ENCODE measurements at places on chromosomes 3 and 15. TPM values are rescaled to one million over a fixed set of nuclear protein-coding genes. Genes with fewer than 3 reads are reported as not detected.
A peak's percentile ranks its signal among the peaks of the same experiment; 100 is the strongest.

- DNase-seq: no peak
These were observed 48.5 kb upstream of the TRA2B start for GRCh38 chr3:185986198-185986777.

GRCh38 chr3:24387493-24387892 is 107.2 kb downstream of the THRB start:
- DNase-seq: no peak

DNA sequence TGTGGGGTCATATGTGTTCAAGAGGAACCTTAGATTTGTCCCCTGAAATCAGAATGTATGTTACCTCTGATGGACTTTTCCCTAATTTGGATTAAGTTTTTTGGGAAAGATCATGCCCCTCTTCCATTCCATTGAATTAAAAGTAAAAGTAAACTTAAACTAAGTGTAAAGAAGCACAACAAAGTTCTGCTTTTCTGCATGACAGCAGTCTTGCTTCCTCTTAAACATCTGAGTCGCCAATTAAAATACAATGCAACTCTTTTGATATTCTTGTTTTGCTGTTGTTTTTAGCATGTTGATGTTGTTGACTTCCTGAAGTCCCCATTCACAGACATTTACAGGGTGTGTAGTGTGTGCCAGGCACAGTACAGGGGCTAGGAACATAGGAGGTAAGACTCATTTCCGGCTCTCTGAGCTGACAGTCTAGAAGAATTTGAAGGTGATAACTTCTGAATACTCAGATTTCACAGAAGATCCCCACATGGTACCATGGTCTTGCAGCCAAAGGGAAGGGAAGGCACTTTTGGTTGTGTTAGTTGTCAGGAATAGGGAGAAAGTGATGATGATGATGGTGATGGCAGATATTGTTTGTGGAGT is 45.0 kb downstream of the USP13 start:
- DNase-seq: no peak

- no peak for DNase-seq
These were observed 6.7 kb downstream of the CAPN3 start for GRCh38 chr15:42365921-42366550.

GRCh38 chr15:63499175-63499549 is 5.2 kb upstream of the USP3 start:
- DNase-seq: no peak

- DNase-seq: no peak
These were observed 901.1 kb downstream of the TBL1XR1 start for GRCh38 chr3:176296066-176296597.

DNA sequence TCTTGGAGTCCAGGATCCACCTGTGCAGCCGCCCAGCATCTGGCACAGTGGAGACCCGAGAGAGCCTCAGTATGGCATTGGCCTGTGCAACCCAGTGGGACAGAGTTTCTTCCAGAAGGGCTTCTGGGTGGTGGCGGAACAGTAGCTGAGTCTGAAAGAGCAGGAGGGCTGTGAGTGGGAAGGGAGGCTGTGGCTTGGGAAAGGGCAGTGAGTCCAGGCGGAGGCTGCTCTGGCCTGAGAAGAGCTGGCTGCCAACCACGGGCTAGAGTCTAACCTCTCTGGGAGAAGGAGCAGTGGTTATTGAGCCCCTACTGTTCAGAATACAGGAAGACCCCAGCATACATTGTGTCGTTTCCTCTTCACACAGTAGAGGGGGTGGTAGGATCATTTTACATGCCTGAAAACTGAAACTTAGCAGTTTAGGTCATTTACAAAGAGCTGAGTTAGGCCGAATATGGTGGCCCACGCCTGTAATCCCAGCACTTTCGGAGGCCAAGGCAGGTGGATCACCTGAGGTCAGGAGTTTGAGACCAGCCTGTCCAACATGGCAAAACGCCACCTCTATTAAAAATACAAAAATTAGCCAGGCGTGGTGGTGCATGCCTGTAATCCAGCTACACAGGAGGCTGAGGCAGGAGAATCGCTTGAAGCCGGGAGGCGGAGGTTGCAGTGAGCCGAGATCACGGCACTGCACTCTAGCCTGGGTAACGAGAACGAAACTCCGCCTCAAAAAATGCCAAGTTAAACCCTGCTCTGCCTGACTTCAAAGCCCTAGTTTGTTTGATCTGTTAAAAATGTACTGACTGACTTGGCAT is 3.2 kb downstream of the AEN start:
- DNase-seq: no peak

- no peak for DNase-seq
These were observed 251.7 kb downstream of the GABRB3 start for GRCh38 chr15:26521130-26521529.

GRCh38 chr3:46008058-46008457 is 12.4 kb upstream of the FYCO1 start:
- DNase-seq: no peak

DNA sequence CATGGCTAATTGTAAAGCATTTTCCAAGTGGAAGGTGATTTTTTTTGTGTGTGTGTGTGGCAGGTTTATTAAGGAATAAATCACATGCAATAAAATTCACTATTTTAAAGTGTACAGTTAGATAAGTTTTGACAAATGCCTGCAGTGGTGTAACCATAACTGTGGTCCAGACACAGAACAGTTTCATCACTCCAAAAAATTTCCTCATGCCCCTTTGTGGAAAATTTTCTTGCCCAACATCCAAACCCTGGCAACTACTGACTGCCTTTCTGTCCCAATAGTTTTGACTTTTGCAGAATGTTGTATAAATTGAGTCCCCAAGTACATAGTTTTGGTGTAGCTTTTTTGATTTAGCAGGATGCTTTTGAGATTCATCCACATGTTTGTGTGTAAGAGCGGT is 135.1 kb upstream of the KLHL25 start:
- no peak for DNase-seq

DNA sequence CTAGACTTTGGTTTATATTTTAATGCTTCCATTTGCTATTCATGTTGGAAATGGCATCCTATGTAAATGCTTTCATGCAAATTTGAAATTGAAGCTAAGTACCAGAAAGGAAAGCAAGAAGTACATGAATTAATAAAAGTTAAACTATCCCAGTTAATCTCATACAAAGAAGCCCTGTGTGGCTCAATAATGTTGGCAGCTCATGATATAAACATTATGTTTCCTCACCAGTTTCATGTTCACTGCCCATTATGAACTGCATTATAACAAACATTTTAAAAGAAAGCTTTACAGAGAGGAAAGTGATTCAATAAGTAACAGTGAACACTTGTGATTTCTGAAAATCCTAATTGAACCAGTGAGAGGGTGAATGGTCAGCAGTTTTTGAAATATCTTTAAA is 62.9 kb upstream of the ROBO2 start:
- no peak for DNase-seq

DNA sequence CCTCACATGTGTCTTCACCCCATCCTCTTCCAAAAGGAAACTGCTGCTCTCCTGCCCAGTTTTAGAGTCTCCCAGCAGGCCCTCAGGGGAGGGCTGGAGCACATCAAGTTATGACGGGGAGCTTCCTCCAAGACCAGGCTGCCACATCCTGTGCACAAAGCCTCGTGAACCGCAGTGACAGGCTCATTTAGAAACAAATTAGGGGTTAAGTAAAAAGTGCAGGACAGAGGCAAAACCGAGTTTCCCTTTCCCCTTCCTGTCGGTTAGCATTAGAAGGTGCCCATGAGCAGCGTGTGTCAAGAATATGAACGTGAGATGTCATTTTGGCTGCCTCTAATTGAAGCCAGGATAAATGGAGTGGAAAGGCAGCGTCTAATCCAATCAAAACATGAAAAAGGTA is 199.7 kb downstream of the ARRDC4 start:
- no peak for DNase-seq

DNA sequence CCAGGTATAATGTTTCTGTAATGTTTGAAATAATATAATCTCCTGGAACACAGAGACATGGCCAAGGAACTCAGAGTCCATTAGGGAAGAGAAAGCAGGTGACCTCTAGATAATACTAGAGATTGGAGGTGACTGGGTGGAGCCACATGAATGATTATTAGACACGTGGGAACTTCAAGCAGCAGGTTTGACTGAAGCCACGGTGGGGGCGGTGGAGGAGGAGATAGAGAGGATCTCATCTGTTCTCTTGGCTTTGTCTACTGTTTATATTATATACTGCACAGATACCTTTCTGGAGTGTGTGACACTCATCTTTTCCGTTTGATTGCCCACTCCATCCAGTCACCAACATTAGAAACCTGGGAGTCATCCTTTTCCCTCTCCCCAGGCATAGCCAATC is 33.7 kb downstream of the KIF7 start:
- DNase-seq: no peak

- DNase-seq: no peak
These were observed 224.4 kb downstream of the RYR3 start for GRCh38 chr15:33535135-33535534.

GRCh38 chr3:54712539-54712938 is 215.3 kb downstream of the LRTM1 start:
- no peak for DNase-seq

- DNase-seq: peak; percentile 51
These were observed 61.7 kb downstream of the SIDT1 start for GRCh38 chr3:113594066-113594465.

DNA sequence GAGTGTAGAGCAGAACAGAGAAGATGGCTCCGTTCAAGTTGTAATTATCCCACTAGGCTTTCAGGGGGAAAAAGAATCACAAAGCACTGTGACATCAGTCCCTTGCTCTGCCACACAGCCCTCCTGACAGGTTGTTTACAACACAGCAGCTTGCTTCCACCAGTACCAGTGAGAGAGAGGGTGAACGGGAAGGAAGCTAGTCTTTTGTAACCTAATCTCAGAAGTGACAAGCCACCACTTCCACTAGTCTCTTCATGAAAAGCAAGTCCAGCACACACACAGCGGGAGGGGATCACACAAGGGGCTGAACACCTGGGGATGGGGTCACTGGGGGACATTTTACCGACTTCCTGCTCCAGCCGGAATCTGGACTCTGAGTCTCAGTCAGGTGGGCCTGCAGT is 86.3 kb downstream of the FAM81A start:
- no peak for DNase-seq

DNA sequence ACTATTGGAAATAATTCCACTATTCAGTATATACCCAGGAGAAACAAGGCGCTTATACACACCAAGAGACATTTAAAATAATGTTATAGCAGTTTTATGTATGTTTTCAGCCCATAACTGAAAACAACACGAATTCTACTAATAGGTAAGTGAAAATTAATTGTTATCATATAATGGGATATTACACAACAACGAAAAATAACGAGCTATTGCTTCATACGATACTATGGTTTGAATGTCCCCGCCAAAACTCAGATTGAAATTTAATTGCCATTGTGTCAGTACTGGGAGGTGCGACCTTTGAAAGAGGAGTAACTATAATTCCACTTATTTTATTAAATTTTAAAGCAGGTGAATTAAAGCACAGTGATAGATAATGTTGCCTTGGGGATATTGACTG is 4.0 kb upstream of the CSRNP1 start:
- DNase-seq: no peak

DNA sequence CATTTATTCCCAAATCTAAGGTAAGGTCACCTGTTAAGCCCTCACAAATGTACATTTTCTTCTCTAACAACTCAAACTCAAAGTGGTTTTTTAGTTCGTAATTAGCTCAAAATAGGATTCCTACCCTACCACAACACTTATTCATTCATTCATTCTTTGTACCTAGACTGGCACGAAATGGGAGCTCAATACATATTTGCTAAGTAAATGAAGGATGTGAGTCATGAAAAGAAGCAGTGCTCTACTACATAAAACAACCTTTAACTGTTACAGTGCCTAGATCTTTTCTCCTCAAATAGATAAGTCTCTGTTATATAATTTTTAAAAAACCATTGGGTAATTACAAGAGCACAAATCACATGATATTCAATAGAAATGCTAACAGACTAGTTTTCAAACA is 13.1 kb downstream of the RSL24D1 start:
- no peak for DNase-seq

DNA sequence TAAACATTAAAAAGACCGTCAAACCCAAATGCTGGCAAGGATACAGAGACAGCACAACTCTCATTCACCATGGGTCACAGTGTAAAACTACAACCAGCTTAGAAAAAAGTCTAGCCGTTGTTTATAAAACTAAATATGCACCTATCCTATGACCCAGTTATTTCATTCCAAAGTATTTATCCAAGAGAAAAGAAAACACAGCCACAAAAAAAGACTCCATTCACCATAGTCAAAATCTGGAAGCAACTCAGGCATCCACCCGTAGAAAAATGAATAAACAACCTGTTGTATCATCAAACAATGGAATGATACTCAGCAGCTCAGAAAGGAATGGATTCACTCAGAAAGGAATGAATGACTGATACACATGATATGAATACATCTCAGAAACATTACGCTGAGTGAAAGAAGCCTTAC is 28.6 kb downstream of the PLD1 start:
- no peak for DNase-seq

DNA sequence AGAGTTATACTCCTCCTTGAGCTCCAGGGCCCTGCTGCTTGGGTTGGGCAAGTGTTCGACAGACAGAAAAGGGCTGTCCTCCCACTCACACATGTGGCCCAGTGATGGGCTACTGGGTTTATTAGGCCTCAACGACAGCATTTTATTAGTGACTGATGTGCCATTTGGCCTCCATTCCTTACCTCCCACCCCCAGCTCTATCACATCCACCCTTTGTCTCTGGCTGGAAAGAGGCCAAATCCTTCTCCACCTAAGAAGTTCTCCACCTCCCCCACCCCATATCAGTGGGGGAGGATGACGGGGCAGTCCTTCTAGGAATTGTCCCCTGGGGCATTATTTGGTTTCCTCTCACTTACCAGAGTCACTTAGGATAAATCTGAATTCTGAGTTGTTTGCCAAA is 57.1 kb upstream of the WNT5A start:
- DNase-seq: no peak

- no peak for DNase-seq
These were observed 6.4 kb downstream of the SCN5A start for GRCh38 chr3:38643090-38643489.

DNA sequence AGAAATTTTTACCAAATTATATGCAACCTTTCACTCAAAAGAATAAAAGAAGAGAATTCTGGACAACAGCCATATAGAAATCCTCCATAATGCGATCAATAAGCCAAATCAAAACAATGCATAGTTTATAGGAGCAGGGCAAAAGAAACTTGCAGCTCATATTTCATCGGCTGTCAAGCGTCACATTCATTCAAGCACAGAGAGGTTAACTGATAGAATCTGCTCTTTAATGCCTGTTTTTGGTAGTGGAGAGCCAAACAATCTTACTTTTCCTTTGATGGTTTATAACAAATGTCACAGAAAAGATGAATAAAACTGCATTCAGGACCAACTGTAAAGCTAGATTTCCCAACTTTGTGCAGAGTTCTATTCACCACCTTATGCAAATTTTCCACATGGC is 35.4 kb downstream of the PRTG start:
- no peak for DNase-seq

- DNase-seq: no peak
These were observed 208.8 kb upstream of the CTDSPL start for GRCh38 chr3:37652851-37653250.

GRCh38 chr3:46027736-46028397 is 584 bp upstream of the XCR1 start:
- peak; percentile 32 for DNase-seq

CKMT1A gene
- total RNA-seq: 0.14 TPM

SI gene
- total RNA-seq: 0.05 TPM

CTDSPL gene
- total RNA-seq: 4.4 TPM

MUSTN1 gene
- 0.85 TPM for total RNA-seq

IL17RE gene
- 5.9 TPM for total RNA-seq

TMEM40 gene
- 0.76 TPM for total RNA-seq

CLSTN2 gene
- total RNA-seq: 0.61 TPM

HRH1 gene
- 1.6 TPM for total RNA-seq

KCNMB2 gene
- 0.19 TPM for total RNA-seq

DUOXA2 gene
- total RNA-seq: 0.05 TPM

AHSG gene
- total RNA-seq: 0.33 TPM

CPLX3 gene
- 0.05 TPM for total RNA-seq

POLQ gene
- total RNA-seq: 7.9 TPM

HRG gene
- total RNA-seq: not detected

FMN1 gene
- 2.6 TPM for total RNA-seq

C2CD4B gene
- 2.7 TPM for total RNA-seq

Data from thymus (tissue), 14 donors.